A673 (cell line): ENCODE measurements at places on chromosomes 2 and 18. TPM values are rescaled to one million over a fixed set of nuclear protein-coding genes. Genes with fewer than 3 reads are reported as not detected.

- no peak overlapping the region for H3K4me3 ChIP-seq
- H3K27me3 ChIP-seq, result no peaks in the 10 kb centered on the region
- no peaks in the 10 kb centered on the region for H3K36me3 ChIP-seq
- no peak overlapping the region for H3K27ac ChIP-seq
- DNase-seq, result no peak
These were observed 100.6 kb upstream of the ARL4C start for GRCh38 chr2:234597576-234597861.

- no peak for DNase-seq
- H3K4me1 ChIP-seq, result no peaks in the 10 kb centered on the region
- H3K36me3 ChIP-seq, result no peaks in the 10 kb centered on the region
These were observed 446.6 kb upstream of the LRATD1 start for GRCh38 chr2:14185906-14186305.

- H3K4me3 ChIP-seq, result no peak overlapping the region
- no peaks in the 10 kb centered on the region for H3K36me3 ChIP-seq
- DNase-seq, result no peak
- H3K27me3 ChIP-seq, result no peaks in the 10 kb centered on the region
These were observed 87.6 kb downstream of the TTC27 start for GRCh38 chr2:32715391-32715841.

DNA sequence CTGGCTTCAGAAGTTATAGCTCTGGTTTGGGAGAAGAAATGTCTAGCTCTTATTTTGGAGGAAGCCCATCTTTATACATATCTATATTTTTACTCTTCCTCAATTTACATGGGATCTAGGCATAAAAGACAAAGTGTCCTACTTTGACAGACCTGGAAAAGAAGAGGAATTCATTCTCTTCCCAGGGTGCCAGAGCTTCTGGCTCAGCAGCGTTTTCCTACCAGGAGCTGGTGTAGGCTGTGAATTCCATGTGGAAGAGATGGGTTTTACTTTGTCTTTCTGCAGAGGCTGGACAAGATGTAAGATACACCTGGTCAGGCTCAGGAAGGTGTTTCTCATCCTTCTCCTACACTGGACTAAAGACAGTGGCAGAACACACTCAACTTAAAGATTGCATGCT, 50.2 kb upstream of the LYPD6B start:
- H3K36me3 ChIP-seq, result no peaks in the 10 kb centered on the region
- H3K27me3 ChIP-seq, result no peaks in the 10 kb centered on the region
- no peak overlapping the region for H3K4me3 ChIP-seq
- no peak for DNase-seq
- no peak overlapping the region for H3K27ac ChIP-seq

GRCh38 chr2:59594671-59595222, 958.7 kb downstream of the BCL11A start:
- H3K36me3 ChIP-seq, result no peaks in the 10 kb centered on the region
- H3K4me1 ChIP-seq, result no peaks in the 10 kb centered on the region
- DNase-seq, result no peak
- H3K27ac ChIP-seq, result no peak overlapping the region
- H3K4me3 ChIP-seq, result no peak overlapping the region

GRCh38 chr2:5089409-5089808, 602.8 kb upstream of the SOX11 start:
- H3K4me1 ChIP-seq, result no peaks in the 10 kb centered on the region
- no peak overlapping the region for H3K27ac ChIP-seq
- no peaks in the 10 kb centered on the region for H3K27me3 ChIP-seq
- DNase-seq, result no peak
- no peak overlapping the region for H3K4me3 ChIP-seq

- peaks cover 15% of the 10 kb centered on the region for H3K4me1 ChIP-seq
- H3K4me3 ChIP-seq, result no peak overlapping the region
- no peak overlapping the region for H3K27ac ChIP-seq
- no peaks in the 10 kb centered on the region for H3K27me3 ChIP-seq
- no peaks in the 10 kb centered on the region for H3K36me3 ChIP-seq
- no peak for DNase-seq
These were observed 15.8 kb upstream of the FEZ2 start for GRCh38 chr2:36613801-36614200.

KCNIP3 gene
- total RNA-seq, result 0.24 and 0.45 TPM in 2 replicates

KCNJ3 gene
- total RNA-seq, result not detected in 2 replicates

EPB41L3 gene
- 0.20 and 0.86 TPM in 2 replicates for total RNA-seq
